ENCODE measurements at places on chromosomes 3 and 15.

DNA sequence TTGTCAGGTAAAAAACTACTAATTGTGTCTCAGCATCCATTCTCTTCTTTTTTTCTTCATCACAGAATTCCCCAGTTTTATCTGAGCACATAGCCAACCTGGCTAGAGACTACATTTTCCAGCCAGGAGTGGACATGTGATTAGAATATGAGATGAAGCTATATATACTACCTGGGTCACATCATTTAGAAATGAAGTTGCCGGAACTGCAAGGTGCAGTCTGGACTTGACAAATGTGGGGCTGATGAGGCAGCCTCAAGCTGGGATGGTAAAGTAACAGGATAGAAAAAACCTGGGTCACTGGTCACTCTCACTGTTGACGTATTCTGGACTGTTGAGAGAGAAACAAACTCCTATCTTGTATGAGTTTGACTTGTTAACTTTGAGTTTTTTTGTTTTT lies 99.6 kb downstream of the STRIT1 start:
- DNase-seq = no peak

DNA sequence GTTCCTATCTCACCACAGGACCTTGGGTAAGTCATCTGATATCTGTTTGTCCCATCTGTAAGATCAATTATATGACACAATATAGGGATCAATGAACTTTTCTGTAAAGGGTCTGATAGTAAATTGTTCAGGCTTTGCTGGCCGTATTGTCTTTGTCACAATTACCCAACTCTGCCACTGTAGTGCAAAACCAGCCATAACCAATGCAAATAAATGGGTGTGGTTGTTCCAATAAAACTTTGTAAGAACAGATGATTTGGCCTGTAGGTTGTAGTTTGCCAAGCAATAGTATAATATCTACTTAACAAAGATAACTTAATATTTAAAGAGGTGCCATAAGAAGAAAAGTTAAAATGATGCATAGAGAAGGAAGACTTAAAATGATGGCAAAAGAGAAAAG lies 210.8 kb downstream of the VPS13C start:
- DNase-seq = no peak

- no peak for DNase-seq
These were observed 196.0 kb upstream of the LYSMD4 start for GRCh38 chr15:99929266-99929665.

DNA sequence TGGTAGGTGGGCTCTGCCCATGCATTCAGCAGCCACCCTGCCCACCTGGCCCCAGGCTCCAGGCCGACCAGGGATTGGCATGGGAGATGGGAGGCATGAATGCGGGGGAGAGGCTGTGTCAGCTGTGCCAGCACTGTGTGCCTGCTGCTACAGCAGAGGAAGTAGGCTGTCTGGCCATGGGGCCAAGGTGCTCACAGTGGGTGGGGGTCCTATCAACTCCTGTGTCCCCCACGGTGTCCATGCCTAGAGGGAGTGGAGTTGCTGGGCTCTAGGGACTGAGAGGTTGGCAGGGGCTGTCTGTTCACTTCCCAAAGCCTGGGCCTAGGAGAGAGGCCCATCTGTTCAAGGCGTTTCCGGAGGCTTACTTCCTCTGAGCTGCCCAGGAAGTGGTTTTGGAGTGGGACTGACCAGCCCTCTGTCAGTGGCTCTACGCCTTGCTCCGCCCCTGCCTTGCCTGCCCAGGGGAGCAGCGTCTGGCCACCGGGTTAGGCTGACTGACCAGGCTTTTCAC lies 5.8 kb downstream of the PRKCD start:
- DNase-seq = peak; percentile 72

- DNase-seq = no peak
These were observed 257.6 kb upstream of the STT3B start for GRCh38 chr3:31275038-31275572.

- DNase-seq = no peak
These were observed 9.9 kb downstream of the RAP2B start for GRCh38 chr3:153171918-153172317.

DNA sequence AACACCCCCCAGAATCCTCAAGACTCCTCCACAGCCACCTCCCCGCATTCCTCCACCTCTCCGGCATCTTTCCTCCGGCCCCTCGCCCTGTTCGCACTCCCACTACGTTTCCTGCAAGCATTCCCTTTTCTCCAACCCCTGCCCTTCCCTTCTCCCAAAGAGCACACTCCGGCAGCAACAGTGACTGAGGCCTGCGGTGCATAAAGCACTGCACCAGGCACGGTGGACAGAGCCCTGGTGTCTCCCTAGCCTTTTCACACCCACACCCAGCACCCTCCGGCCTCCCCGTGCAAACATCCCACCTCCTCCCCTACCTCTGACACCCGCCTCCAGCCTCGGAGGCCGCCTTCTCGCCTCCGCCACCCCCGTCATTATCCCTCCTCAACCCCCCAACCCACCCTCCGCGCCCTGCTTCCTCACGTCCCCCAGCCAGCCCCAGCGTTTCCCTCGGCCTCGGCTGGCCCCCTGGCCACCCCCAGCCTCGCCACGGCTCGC lies 577 bp downstream of the ZNF148 start:
- no peak for DNase-seq

Measured in GF-D8 (cell line).